Stimulated activated CD8-positive, alpha-beta memory T cell treated with anti-CD3 and anti-CD28 coated beads, Interleukin-15, amount 100 ng/mL, for 48 hours (primary cell): ENCODE measurements at places on chromosomes 1 and 21.

DNA sequence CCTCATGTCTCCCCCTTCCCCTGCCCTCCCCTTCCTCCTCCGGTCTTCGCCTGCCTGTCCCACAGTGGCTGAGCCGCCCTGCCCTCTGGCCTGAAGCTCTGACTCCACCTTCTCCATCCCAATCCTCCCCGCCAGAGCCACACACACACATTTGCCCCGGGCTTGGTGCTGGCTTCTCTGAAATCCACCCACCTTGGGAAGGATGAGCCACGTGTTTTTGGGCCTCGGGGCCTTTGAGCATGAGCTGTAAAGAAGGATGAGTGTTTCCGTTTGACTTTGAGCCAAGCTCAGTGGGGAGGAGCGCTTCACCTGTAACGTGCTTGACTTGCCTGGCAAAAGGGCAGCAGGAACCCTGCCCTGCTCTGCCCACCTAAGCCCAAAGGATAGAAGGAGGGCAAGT is 295.1 kb downstream of the SIPA1L2 start:
- no peak for DNase-seq

- no peak for DNase-seq
These were observed 488.4 kb downstream of the SETD4 start for GRCh38 chr21:35571910-35572309.

- no peak for DNase-seq
These were observed 25.3 kb upstream of the SIPA1L2 start for GRCh38 chr1:232655028-232655745.

DNA sequence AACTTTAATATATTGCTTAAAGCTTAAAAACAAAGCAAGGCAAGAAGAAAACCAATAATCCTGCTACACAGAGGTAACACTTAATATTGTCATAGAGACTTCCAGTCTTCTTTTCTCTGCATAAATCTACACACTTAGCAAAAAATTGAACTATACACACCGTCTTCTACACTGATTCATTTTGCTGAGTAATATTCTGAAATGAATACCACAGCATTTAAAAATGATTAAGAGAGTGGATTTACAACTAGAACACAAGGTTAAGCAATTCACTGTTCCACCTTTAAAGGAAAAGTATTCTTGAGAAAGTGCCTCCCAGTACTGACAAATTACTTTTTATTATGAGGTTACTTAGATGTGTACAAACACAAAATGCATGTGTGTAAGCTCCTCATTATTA is 22.2 kb upstream of the ITPKB start:
- DNase-seq = no peak

DNA sequence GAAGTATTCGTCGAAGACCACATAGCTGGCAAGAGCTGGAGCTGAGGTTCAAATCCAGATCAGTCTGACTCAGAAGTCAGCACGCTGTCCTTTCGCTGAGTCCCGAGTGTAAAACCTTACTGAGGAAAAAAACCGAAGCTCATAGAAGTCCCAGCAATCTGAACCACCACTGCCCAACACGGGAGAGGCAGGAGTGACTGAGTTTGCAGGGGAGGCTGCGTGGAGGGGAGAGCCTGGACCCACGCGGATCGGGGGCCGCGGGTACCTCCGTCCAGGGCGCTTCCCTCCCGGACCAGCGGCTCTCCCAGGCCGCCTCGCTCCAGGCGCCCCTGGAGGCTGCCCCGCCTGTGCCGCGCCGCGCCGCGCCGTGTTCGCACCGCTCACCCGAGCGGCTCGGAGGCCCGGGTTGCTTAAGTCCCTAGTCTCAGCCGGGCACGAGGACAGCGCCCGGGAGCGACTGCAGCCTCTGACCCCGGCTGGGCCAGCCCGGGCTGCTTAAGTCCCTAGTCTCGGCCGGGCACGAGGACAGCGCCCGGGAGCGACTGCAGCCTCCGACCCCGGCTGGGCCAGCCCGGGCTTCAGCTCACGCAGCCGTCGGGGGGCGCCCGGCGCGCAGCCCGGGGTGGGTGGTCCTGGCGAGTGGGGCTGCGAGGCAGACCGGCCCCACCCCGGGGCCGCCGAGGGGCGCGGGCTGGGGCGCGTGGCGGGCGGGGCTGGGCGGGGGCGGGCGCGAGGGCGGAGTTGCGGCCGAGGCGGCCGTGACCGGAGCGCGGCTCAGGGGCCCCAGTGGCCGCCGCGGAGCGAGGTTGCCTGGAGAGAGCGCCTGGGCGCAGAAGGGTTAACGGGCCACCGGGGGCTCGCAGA is at the start of gene ADAMTSL4:
Gene ADAMTSL4, plus strand, starts transcription at position 777 of the 864 bp plus-strand sequence. CDS start 2,881 bp downstream, outside the sequence.
- DNase-seq = no peak

GRCh38 chr1:55070293-55071164 is 31.2 kb downstream of the PCSK9 start:
- DNase-seq = no peak

- no peak for DNase-seq
These were observed 4.4 kb upstream of the ADAMTS1 start for GRCh38 chr21:26849428-26850115.

- peak; percentile 67 for DNase-seq
These were observed 17.7 kb upstream of the PTPRC start for GRCh38 chr1:198620951-198621824.

DNA sequence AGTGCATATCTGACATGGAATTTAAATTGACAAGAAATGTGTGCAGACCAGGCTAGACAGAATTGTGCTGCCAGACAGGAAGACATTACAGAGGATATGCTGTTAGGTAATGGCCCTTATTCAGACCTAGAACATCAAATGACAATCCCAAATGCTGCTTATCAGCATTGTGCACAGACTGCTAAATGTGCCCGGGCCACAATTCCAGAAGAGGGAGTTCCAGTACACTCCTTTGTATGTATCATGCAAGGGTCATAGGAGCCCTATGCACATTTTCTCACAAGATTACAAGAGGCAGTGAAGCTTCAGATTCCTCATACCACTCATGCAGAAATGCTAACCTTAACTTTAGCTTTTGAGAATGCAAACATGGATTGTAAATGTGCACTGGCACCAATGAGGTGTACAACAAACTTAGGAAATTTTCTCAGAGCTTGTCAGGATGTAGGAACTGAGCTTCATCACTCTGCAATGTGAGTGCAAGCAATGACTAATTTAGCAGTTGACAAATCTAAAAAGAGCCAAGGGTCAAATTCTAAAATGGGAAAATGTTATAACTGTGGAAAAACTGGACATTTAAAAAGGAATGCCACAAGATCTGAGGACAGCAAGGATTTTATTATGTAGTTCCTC is 273.5 kb downstream of the COL11A1 start:
- DNase-seq = no peak

GRCh38 chr1:226738995-226739695 is at the start of gene ITPKB:
Gene ITPKB, minus strand, starts transcription at chr1:226739282. Its CDS starts 1,824 bp downstream, at chr1:226737458.
- DNase-seq = no peak

GRCh38 chr1:59544615-59545293 is 247.9 kb downstream of the FGGY start:
- no peak for DNase-seq

DNA sequence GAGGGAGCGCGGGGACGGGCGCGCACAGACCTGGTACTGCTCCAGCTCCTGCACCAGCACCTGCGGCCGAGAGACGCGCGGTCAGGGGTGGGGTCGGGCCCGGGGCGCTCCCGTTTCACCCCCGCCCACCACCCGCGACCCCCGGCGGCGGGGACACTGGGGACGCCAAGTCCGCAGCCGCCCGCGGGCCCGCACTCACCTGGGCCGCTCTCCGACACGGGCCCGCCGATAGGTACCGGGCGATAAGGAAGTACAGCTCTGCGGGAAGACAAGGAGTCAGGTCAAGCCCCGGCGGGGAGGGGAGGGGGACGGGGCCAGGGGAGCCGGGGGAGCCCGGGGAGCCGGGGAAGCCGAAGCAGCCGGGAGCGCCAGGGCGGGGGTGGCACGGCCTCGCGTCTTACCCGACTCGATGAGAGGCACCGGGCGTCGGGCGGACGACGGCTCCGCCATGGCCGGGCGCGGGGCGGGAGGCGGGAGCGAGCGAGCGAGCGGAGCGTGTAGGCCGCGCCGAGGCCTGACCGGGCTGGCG is 326 bp downstream of the BRWD1 start:
- no peak for DNase-seq

- no peak for DNase-seq
These were observed 146.3 kb upstream of the C8B start for GRCh38 chr1:57112148-57112547.

- no peak for DNase-seq
These were observed 467.4 kb downstream of the COL11A1 start for GRCh38 chr1:102640872-102641271.

DNA sequence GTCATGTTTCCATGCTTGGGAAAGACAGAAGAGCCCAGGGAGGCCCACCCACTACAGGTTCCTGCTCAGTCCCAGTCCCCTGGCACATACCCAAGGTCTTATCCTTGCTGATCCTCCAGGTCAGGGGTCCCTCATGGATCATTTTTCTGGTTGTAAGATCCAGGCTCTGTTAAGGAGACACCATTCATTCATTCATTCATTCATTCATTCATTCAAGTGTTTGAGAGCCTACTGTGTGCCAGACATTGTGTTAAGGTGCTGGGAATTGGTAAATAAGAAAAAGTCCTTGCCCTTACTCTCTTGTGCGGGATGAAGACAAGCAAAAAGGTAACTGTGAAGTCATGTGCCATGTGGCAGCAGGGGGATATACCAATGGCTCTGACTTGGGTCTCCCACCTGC is 23.8 kb downstream of the LRRC71 start:
- DNase-seq = no peak

- DNase-seq = no peak
These were observed 29.3 kb upstream of the SELENON start for GRCh38 chr1:25770541-25771220.

- no peak for DNase-seq
These were observed 53.7 kb upstream of the DNAJC6 start for GRCh38 chr1:65255656-65256050.

DNA sequence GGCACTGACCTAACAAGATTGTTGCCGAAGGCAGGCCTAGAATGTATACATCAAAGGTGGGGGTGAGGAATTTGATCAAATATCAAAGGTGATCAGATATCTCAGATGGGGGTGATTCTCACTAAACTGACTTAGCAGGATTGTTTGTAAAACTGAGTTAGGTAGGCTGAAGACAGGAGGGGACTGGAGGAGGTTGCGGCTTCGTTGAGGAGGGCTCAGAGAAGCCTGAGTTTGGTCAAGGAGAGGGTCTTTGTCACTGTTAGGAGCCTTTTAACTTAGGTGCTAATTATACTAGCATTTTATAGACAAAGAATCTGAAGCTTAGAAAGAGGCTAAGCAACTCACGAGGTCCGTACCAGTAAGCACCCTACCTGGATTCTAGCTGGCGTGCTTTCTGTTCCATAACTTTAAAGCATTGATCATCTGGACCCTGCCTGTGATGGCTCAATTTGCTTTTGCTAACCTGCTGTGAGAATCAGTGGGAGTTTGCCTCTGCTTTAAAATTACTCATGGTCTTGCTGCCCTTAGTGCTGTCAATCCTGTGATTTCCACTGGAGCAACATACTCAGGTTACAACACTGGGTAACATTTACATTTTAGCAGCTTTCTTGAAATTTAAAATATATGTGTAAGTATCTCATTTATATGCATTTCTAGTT is 49.8 kb downstream of the ITSN1 start:
- DNase-seq = no peak

- DNase-seq = no peak
These were observed 27.6 kb upstream of the CNIH3 start for GRCh38 chr1:224588515-224588914.

DNA sequence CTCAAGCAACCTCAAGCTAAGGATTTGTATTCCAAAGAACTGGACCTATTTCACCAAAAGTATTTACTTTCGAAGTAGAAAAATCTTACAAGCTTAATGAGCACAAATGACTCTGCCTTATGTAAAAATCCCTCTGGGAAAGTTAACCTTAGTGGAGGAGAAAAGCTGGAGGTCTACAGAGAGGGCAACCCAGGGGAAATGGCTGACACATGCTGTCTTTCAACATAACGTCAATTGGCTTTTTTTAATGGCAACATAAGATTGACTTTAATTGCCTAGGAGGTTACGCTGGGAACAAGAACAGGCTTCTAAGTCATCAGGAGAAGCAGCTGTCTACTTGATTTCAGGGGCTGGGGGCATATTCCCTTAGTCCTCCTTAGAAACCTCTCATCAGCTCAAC is 52.3 kb downstream of the UTP25 start:
- no peak for DNase-seq

- no peak for DNase-seq
These were observed 32.6 kb downstream of the RUNX3 start for GRCh38 chr1:24897263-24898151.

GRCh38 chr1:205561501-205562203 is 57.2 kb downstream of the CDK18 start:
- DNase-seq = no peak

- DNase-seq = no peak
These were observed 104.4 kb downstream of the PTPN14 start for GRCh38 chr1:214446772-214447556.
